Aorta (tissue), 5 donors: ENCODE measurements at places on chromosomes 3 and 15. TPM values are rescaled to one million over a fixed set of nuclear protein-coding genes. Genes with fewer than 3 reads are reported as not detected.

The GOLGA8J gene
- total RNA-seq, result not detected

The PRSS50 gene
- total RNA-seq, result not detected

The ALDH1A2 gene
- total RNA-seq, result 5.9 TPM

The TYRO3 gene
- 6.0 TPM for total RNA-seq

DNA sequence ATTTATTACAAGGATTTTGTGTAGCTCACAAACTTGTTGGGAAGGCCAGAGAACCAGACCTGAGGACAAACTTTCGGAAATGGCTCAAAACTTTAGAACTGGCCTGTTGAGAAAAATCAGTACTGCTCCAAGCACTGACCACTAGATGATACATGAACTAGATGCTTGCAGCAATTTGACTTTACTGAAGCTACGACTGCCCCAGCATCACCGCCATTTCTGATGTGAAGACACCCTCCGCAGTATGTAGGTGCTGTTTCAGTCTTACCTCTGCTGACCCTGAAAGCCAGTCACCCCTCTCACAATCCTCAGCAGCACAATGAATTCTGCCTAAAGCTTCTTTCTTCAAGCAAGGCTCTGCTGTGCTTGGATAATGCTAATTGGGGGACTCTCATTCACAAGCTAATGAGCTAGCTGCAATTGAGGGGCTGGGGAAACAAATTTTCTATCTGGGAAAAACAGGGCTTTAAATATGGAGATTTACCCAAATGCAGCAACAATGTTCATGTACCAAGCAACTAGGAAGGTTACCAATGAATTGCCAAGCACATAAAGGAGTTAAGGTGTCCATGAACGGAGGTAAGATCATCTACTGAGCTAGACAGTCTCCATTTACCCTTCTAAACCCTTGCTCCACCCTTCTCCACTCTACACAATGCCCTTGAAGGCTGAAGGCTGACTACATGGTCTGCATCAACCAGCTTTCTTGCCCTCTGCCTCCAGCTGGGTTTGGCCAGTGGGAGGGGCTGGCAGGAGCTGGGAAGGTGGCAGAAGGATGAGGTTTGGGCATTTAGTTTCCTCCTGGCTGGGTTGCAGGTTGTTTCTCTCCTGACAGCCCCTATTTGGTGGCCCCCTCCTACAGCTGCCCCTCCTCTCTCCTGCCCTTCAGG lies 53.2 kb upstream of the FSTL1 start:
- H3K27me3 ChIP-seq, result no peaks in the 10 kb centered on the region
- H3K27ac ChIP-seq, result no peak overlapping the region
- no peak overlapping the region for H3K4me3 ChIP-seq
- no peak for DNase-seq
- peaks cover 6% of the 10 kb centered on the region for H3K4me1 ChIP-seq

GRCh38 chr3:128416578-128417211 lies 50.0 kb downstream of the DNAJB8 start:
- no peak overlapping the region for H3K27ac ChIP-seq
- no peak for DNase-seq
- no peaks in the 10 kb centered on the region for H3K4me1 ChIP-seq
- H3K4me3 ChIP-seq, result no peak overlapping the region

DNA sequence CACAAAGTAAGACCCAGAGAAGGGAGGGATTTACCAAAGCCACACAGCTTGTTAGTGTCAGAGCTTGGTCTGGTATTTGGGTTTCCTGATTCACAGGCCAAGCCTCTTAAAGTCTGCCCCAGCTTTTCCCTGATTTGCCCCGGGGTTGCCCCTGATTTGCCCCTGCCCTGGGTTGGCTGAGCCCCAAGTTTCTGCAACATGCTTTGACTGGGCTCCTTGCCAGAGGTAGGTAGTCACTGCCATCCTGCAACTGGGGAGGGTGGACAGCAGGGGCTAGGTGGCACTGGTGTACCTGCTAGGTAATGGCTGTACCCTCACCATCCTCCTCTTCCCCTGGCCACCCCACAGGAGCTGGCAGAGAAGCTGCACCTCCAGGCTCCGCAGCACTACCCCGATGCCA lies 2.5 kb downstream of the MPI start:
- no peaks in the 10 kb centered on the region for H3K4me1 ChIP-seq
- H3K27me3 ChIP-seq, result no peaks in the 10 kb centered on the region
- no peak overlapping the region for H3K4me3 ChIP-seq
- H3K36me3 ChIP-seq, result no peaks in the 10 kb centered on the region
- no peak for DNase-seq

DNA sequence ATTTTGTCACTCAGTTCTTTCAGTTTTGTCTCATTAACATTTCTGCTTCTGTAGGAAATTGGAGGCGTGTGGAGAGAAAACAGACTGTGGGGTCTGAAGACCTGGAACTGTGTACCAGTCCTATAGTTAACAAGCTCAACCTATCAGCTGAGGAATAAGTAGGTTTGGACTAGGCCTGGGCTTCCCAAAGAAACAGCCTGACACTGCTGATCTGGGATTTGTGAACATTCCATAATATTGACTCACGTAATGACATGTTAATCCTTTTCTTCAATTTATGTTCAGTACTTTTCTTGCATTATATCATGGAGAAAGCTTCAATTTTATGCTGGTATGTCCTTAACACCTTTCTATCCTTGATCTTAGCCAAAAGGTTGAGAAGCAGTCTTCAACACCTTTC lies 181.6 kb upstream of the RORA start:
- no peak for DNase-seq
- no peak overlapping the region for H3K4me3 ChIP-seq
- H3K4me1 ChIP-seq, result no peaks in the 10 kb centered on the region

GRCh38 chr3:67017211-67017610 lies 19.1 kb downstream of the KBTBD8 start:
- no peak overlapping the region for H3K4me3 ChIP-seq
- H3K27ac ChIP-seq, result no peak overlapping the region
- no peaks in the 10 kb centered on the region for H3K4me1 ChIP-seq
- DNase-seq, result no peak

DNA sequence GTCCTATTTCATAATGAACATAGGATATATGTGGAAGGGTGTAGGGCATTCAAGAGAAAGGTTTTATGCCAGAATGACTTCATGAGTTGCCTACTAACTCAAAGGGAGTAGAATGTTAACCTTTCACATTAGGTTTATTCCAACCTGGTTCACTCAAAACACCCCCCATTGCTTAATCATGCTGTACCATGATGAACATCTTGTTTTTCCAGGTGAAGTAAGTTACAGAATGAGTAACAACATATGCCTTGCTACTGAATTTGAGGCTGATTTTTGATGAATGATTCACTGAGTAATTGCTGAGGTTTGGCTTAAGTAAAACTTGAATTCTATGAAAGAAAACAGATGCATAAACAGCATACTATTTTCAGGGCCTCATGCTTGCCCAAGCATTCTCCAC lies 5.9 kb upstream of the CLDN16 start:
- H3K27ac ChIP-seq, result no peak overlapping the region
- no peaks in the 10 kb centered on the region for H3K36me3 ChIP-seq
- DNase-seq, result no peak

- H3K4me3 ChIP-seq, result no peak overlapping the region
- no peak overlapping the region for H3K27ac ChIP-seq
- H3K4me1 ChIP-seq, result no peaks in the 10 kb centered on the region
- H3K27me3 ChIP-seq, result no peaks in the 10 kb centered on the region
- H3K36me3 ChIP-seq, result no peaks in the 10 kb centered on the region
Observed at GRCh38 chr15:70420086-70420947, 322.6 kb upstream of the TLE3 start.

- no peak for DNase-seq
- H3K36me3 ChIP-seq, result no peaks in the 10 kb centered on the region
- H3K4me3 ChIP-seq, result no peak overlapping the region
- peaks cover 2% of the 10 kb centered on the region for H3K27me3 ChIP-seq
- H3K4me1 ChIP-seq, result no peaks in the 10 kb centered on the region
Observed at GRCh38 chr15:60318216-60318867, 79.4 kb downstream of the ANXA2 start.

DNA sequence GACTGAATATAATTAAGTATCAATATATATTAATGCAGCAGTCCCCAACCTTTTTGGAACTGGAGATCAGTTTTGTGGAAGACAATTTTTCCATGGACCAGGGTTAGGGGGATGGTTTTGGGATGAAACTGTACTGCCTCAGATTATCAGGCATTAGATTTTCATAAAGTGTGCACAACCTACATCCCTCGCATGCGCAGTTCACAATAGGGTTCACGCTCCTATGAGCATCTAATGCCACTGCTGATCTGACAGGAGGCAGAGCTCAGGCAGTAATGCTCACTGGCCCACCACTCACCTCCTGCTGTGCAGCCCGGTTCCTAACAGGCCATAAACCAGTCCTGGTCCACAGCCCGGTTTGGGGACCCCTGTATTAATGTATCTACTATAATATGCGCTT lies 95.6 kb downstream of the ULK4 start:
- no peak overlapping the region for H3K4me3 ChIP-seq
- no peaks in the 10 kb centered on the region for H3K27me3 ChIP-seq
- H3K4me1 ChIP-seq, result no peaks in the 10 kb centered on the region
- H3K27ac ChIP-seq, result no peak overlapping the region
- H3K36me3 ChIP-seq, result no peaks in the 10 kb centered on the region
- DNase-seq, result no peak

- H3K27ac ChIP-seq, result no peak overlapping the region
- peaks cover 2% of the 10 kb centered on the region for H3K4me1 ChIP-seq
- no peak overlapping the region for H3K4me3 ChIP-seq
- H3K27me3 ChIP-seq, result no peaks in the 10 kb centered on the region
Observed at GRCh38 chr3:23161896-23162570, 41.1 kb upstream of the UBE2E2 start.

DNA sequence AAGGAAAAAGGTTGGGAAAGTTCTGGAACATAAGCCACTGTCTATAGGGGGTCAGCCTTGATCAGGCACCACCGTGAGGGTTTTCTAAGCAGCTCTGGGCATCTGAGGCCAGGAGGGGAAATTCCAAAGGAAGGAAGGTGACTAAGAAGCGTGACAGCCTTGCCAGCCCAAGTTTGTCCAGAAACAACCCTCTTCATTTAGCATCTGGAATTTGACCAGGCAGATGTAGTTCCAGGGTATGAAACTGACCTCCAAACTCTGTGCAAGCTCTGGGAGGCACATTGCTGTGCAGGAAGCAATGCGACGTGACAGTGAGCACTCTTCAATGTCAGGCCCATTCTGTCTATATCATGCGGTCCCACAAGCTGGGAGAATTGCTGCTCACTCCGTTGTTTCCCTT lies 85.4 kb upstream of the TPM1 start:
- no peak for DNase-seq
- H3K27ac ChIP-seq, result no peak overlapping the region
- H3K27me3 ChIP-seq, result no peaks in the 10 kb centered on the region
- peaks cover 10% of the 10 kb centered on the region for H3K4me1 ChIP-seq

- H3K4me3 ChIP-seq, result no peak overlapping the region
- H3K27me3 ChIP-seq, result no peaks in the 10 kb centered on the region
- no peak overlapping the region for H3K27ac ChIP-seq
- H3K36me3 ChIP-seq, result no peaks in the 10 kb centered on the region
Observed at GRCh38 chr3:145124900-145125678, 1035.9 kb downstream of the PLOD2 start.

DNA sequence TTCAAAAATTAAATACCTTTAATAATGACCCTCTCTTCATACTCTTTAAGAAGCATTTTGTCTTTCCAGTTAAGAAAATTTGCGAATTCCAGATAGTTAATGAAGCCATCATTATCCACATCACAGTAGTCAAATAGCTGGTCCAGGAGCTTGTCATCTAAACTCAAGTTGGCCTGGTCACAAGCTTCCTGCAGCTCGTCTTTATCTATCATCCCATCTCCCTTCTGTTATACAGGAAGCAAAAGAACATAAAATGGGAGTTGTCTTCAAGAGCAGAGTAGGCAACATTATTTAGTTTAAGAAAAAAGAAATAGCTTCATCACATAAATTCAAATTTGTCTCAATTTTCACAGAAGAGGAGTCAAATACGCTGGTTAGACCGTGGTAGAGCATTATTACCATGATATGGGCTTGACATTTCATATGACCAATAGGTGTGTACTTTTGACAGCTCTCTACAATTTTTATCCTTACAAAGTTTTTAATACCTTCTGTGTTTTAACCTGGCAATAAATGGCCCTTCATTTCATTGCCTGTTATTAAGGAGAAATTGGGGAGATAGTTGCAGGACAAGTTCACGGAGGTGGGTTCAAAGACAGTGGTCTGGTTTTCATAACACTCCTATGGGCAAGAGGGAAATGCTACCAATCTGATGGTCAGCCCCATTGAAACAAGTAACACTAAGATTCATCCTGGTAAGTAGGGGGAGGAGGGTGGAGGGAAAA lies 45.4 kb downstream of the EFHB start:
- no peak overlapping the region for H3K27ac ChIP-seq
- DNase-seq, result no peak
- no peaks in the 10 kb centered on the region for H3K36me3 ChIP-seq
- no peaks in the 10 kb centered on the region for H3K27me3 ChIP-seq

- no peak overlapping the region for H3K4me3 ChIP-seq
- no peak overlapping the region for H3K27ac ChIP-seq
- no peak for DNase-seq
- H3K4me1 ChIP-seq, result no peaks in the 10 kb centered on the region
- H3K27me3 ChIP-seq, result no peaks in the 10 kb centered on the region
Observed at GRCh38 chr3:162602619-162603018, 1106.0 kb downstream of the OTOL1 start.

DNA sequence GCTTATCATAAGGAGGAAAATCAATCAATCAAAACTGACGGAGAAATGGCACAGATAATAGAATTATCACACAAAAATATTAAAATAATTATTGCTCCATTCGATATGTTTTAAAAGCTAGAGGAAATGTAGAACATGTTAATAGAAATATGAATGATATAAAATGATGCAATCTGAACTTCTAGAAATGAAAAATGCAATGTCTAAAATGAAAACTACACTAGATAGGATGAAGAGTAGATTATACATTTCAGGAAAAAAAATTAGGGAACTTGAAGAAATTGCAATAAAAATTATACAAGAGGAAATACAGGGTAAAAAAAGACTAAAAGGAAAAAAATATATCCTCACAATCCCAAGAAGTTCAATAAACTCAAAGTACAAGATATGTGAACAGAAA lies 80.2 kb upstream of the TP63 start:
- no peaks in the 10 kb centered on the region for H3K4me1 ChIP-seq
- no peak overlapping the region for H3K27ac ChIP-seq
- no peaks in the 10 kb centered on the region for H3K27me3 ChIP-seq
- H3K4me3 ChIP-seq, result no peak overlapping the region

DNA sequence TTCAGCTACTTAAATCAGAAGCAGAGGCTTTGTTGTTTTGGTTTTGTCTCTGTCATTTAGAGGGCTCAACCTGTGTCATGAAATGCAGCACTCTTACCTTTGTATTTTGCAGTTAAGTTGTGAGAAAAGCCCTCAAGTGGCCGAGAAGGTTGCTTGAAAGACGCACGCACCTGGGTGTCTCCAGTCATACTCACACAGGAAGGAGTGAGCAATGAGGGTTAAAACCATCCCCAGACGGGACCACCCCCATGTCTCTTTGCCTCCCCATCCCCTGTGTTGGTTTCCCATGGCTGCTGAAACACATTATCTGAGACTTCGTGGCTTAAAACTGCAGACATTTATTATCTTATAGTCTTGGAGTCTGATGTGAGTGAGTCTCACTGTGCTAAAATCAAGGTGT lies 376.1 kb upstream of the CFAP20DC start:
- H3K36me3 ChIP-seq, result no peaks in the 10 kb centered on the region
- no peaks in the 10 kb centered on the region for H3K27me3 ChIP-seq
